ENCODE measurements at places on chromosomes 5 and 9.

DNA sequence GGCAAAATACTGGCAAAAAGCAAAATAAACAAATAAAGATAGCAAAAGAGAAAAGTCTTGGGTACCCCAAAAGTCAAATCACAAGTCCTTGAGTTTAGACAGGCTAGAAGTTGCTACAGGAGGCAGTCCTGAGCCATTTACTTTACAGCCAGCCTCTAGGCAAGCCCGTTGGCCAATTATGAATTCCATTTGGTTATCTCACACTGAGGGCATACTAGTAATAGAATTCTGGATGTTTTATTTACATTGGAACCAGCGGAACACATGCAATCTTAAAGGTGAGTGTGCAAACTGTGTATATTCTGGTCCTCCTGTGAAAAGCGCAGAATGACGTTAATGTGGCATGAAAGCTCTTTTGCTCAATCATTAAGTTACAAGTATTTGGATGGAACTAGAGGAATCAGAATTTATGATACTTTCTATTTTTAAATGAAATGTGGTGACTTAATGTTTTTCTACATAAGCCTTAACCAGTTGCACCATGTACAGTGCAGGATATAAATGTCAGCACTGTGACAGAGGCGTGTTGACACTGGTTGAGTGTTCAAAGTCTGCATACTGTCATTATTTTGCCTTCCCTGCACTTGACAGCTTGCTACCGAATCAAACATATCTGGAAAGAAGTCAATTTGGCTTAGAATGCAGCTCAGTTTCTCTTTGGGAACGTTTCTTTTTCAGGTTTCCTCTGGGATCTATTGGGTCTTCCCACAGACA, 7.9 kb downstream of the GDNF start:
- DNase-seq: no peak

DNA sequence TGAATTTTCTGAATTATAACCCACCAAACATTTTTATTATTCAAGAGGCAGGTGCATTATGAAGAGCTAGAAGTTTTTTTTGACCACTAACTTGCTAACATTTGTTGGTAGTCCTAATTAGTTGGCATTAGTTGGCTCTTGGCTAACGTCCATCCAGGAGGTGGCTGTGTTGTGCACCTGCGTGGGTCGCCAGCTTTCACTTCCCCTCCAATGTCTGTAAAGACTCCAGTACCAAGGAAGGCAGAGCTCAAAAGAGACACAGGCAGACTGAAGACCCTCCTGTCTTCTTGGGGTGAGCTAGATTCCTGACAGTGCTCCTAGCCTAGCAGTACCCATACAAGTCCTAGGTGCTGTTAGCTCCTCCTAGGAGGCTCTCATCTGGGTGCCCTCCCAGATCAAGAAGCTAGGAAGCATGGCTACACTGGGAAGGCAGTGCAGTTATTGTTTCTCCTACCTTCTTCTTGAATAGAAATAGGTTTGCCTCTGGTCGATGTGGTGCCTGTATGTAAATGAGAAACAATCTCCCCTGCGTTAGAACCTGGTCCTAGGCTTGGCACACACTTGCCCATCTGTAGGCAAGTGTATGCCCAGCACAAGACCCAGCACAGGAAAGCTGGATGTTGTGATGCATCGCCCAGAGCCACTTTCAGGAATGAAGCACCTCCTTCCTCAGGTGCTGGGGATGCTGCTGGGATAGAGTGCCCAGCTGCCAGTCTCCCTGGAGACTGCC, 190.9 kb downstream of the ICE1 start:
- no peak for DNase-seq

DNA sequence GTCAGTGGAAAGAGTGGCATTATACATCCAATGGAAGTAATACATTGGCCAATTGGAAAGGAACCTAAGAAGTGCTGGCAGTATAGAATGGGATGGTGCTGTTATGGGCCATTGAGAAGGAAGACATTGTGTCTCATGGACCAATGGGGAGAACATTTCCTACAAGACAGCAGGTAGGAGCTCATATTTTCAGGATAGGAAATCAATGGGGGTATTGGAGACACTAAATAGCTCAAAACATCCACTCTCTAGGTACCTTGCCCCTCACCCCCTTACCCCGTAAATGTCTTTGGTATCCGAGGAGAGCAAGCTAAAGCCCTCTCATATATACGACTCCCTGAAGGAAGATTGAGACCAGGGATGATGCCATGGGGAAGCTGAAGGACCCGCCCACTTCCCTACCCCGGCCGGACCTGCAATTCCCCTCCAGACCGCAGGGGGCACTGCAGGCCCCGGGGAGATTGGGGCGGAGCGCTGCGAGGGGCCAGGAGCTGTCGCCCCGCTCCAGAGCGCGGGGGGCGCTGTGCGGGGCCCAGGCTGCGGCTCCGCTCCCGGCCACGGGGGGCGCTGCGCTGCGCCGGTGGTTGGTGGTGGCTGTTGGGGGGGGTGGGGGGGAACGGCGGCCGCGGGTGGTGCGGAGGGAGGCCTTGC, at the start of gene KDM3B:
Gene KDM3B (plus strand): TSS at position 615 of the 651 bp plus-strand sequence. CDS start 111 bp downstream, outside the sequence.
- DNase-seq: peak; percentile 40

- no peak for DNase-seq
Measured at GRCh38 chr9:122572456-122572855, 10.7 kb downstream of the OR1L8 start.

GRCh38 chr5:45847877-45848276, 151.7 kb upstream of the HCN1 start:
- DNase-seq: no peak
